ENCODE measurements at places on chromosomes 4 and X. TPM values are rescaled to one million over a fixed set of nuclear protein-coding genes. Genes with fewer than 3 reads are reported as not detected.

Gene LDOC1
- total RNA-seq = 59.8 TPM

Gene SGMS2
- total RNA-seq = 6.9 TPM

Gene EPGN
- total RNA-seq = not detected

Gene CENPVL1
- 1.4 TPM for total RNA-seq

Gene ASMT
- total RNA-seq = 0.36 TPM

Gene PLAC8
- total RNA-seq = 5.9 TPM

Gene FANCB
- 8.0 TPM for total RNA-seq

Gene INTU
- 18.8 TPM for total RNA-seq

Gene NEUROG2
- total RNA-seq = not detected

Gene IQCM
- not detected for total RNA-seq

Gene METAP1
- total RNA-seq = 49.1 TPM

Gene CABS1
- not detected for total RNA-seq

Gene EDA
- 3.0 TPM for total RNA-seq
